T47D (cell line): ENCODE measurements at places on chromosomes 5 and 9.

DNA sequence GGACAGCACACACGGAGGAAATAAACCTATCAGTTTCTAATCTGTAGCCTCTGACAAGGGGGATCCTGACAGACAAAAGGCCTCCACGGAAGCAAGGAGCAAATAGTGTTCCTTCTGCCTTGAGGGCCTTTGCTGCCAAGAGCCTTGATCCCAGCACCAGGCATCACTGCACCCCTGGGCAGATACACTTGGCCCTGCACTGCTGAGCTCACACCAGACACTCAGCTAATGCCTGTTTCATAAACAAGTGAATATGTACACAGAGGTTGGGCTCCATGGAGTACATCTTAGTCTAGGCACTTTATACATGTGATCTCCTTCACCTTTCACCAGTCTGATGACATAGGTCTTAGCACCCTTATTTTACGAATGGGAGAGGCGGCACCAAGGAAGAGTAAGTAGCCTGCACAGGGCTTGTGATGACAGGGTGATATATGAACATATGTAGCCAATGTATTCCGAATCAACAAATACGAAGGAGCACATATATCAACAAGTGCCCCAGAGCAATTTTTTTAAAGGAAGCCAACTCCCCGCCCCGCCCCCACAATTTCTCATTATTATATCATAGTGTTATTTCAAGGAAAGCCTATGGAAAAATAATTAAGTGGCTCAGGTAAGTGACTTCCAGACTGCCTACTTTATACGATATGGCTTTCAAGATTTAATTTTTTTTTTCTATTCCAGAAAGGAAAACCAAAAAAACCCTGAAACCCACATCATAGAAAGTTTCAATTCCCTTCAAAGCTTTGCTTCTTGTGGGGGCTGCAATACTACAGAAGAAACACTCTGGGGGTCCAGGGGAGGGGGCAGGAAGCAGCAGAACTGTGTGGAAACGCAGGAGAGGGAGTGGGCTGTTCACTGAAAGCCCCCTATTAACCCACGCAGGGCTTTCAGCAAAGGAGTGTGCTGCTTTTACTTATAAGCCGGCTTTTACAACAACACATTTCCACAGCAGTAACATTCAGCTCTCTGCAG is 32.0 kb downstream of the CDC14B start:
- DNase-seq: no peak

DNA sequence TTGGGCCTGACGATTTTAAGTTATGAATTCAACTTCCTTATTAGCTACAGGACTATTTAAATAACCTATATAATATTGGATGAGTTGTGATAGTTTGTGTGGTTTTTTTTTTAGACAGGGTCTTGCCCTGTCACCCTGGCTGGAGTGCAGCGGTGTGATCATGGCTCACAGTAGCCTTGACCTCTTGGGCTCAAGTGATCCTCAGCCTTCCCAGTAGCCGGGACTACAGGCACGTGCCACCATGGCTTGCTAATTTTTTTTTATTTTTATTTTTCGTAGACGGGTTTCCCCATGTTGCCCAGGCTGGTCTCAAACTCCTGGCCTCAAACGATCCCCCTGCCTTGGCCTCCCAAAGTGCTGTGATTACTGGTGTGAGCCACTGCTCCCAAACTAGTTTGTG is 17.6 kb downstream of the SPZ1 start:
- DNase-seq: no peak

DNA sequence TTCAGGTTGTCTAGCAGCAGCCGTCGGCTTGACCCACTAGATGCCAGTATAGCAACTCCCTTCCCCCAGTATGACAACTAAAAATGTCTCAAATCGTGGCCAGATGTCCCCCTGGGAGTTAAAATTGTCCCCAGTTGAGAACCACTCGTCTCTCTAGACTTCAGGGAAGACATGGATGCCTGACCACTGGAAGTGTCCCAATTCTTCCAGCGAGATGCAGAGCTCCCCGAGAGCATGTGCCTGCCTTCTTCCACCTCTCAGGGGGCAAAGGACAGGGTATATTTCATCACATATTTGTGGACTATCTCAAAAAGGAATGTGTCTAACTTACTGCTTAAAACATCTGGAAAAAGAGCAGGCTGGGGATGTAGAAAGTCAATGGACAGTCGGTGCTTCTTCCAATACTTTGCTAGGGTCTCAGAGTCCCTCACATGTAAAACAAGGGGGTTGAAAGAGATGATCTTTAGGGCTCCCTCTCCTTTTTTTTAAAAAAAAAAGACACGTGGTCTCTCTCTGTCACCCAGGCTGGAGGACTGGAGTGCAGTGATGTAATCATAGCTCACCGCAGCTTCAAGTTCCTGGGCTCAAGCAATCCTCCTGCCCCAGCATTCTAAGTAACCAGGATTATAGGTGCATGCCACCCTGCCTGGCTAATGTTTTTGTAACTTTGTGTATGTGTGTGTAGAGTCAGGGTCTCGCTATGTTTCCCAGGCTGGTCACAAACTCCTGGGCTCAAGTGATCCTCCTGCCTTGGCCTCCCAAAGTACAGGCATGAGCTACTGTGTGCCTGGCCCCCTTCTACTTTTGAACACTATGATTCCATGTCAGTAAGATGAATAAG is 190.6 kb downstream of the DAB2IP start:
- no peak for DNase-seq

DNA sequence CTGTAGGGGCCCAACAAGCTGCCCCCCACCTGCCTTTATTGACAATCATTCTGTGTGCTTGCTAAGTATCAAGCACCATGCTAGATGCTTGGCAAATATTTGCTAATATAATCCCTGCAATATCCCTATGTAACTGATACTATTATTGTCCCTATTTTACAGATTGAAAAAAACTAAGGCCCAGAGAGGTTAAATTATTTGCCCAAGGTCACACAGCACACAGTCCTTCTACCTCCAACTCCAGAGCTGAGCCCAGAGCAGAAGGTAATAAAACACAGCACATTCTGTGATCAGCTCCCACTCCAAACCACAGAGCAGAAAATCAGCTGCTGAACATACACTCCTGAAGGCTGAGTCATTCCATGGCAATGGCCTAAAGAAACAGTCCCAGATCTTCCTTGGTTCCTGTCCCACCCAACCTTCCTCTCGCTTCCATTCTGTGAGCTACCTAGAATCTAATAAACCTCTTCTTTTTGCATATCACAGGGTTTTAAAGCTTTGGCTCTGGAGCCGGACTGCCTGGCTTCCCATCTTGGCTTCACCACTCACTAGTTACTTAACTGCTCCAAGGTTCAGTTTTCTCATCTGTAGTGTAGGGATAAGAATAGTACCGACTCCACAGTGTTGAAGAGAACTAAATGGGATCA is 66.7 kb upstream of the ADRA1B start:
- peak; percentile 6 for DNase-seq

GRCh38 chr9:91837981-91838731 is 111.9 kb downstream of the ROR2 start:
- DNase-seq: peak; percentile 31

GRCh38 chr9:125807079-125807478 is 59.9 kb downstream of the PBX3 start:
- no peak for DNase-seq

- no peak for DNase-seq
Measured at GRCh38 chr9:130306823-130307666, 41.5 kb downstream of the HMCN2 start.

DNA sequence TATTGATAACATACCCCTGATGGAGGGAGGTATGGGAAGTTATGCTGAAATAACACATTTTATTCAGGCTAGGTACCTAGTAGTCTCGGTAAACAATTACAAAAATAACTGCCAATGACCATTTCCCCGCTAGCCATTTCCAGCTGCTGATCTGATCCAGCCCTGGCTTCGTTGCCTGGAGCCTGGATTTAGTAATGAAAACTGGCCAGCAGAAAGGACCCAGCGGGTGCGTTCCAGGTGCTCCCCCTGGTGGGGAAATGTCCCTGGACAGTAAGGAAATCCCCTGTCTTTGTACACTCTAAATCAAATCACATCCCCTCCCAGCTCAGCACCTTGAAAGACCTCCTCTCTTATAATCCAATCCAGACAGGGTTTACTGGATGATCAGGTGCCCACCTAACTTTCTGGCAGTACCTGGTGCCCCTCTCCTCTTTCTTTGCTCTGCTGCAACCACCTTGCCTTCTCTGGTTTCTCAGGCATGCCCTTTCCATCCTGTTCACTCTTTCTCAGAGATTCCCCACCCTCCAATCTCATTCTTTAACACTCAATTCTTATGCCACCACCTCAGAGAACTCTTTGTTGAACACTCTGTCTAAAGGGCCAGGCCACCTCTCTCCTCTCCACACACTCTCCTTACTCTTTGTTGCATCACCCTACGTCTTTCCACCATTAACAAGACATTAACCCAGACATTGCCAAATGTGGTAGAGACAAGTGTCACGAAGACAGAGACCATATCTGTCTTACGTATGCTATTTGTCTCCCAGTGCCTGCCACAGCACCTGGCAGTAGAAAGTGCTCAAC is 50.1 kb upstream of the SMAD5 start:
- DNase-seq: peak; percentile 66

- peak; percentile 47 for DNase-seq
Measured at GRCh38 chr5:59999056-59999455, 105.5 kb upstream of the PDE4D start.

DNA sequence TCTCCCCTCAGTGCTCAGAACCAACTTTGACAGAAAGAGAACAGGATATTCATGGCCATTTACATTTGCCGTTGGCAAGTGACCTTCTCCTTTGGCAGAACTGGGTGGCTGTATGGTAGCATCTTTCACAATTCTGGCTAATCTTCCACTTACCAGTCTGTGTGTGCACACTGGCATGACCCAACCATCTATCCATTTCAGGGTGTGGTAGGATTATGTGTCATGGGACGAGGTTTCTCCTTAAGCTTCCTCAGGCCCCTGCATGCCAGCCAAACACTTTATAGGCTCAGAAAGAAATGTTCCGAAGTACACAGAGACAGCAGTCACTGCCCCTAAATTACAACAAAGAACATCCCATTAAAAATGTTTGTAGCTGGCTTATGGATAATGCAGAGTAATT is 497.1 kb downstream of the NFIB start:
- DNase-seq: no peak

- DNase-seq: no peak
Measured at GRCh38 chr9:26801772-26802171, 90.8 kb downstream of the CAAP1 start.

- DNase-seq: no peak
Measured at GRCh38 chr5:132095424-132095972, 21.9 kb downstream of the CSF2 start.

- DNase-seq: no peak
Measured at GRCh38 chr5:133129950-133130349, 78.1 kb downstream of the HSPA4 start.

DNA sequence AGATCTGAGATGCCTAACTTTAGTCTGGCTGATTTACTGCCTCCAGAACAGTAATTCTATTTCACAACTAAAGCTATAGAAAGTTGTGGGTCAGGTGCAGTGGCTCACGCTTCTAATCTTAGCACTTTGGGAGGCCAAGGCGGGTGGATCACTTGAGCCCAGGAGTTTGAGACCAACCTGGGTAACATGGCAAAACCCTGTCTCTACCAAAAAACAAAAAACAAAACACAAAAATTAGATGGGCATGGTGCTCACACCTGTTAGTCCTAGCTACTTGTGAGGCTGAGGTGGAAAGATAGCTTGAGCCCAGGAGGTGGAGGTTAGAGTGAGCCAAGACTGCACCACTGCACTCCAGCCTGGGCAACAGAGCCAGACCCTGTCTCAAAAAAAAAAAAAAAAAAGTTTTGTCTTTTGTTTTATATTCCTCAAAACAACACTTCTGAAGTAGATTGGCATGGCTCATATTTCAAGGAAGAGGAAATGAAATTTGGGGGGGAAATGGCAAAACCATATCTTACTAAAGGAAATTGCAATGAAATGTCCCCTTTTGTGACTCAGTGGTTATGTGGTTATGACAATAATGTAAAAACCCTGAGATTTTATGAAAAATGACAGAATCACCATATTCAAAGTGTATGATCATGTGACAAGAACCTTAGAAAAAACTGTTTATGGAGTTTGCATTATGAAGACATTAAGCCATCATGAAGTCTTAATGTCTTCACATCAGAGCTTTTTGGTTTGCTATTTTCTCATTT is 16.2 kb downstream of the FNBP1 start:
- DNase-seq: no peak

- DNase-seq: no peak
Measured at GRCh38 chr9:124209774-124210173, 48.0 kb upstream of the NEK6 start.
